Fibroblast of lung (primary cell): ENCODE measurements at places on chromosomes 2 and 18. TPM values are rescaled to one million over a fixed set of nuclear protein-coding genes. Genes with fewer than 3 reads are reported as not detected.
A peak's percentile ranks its signal among the peaks of the same experiment; 100 is the strongest.

GRCh38 chr2:188132385-188132784 is 159.3 kb upstream of the GULP1 start:
- no peak for DNase-seq

GRCh38 chr2:201852878-201853415 is 46.6 kb downstream of the CDK15 start:
- DNase-seq = peak; percentile 31

DNA sequence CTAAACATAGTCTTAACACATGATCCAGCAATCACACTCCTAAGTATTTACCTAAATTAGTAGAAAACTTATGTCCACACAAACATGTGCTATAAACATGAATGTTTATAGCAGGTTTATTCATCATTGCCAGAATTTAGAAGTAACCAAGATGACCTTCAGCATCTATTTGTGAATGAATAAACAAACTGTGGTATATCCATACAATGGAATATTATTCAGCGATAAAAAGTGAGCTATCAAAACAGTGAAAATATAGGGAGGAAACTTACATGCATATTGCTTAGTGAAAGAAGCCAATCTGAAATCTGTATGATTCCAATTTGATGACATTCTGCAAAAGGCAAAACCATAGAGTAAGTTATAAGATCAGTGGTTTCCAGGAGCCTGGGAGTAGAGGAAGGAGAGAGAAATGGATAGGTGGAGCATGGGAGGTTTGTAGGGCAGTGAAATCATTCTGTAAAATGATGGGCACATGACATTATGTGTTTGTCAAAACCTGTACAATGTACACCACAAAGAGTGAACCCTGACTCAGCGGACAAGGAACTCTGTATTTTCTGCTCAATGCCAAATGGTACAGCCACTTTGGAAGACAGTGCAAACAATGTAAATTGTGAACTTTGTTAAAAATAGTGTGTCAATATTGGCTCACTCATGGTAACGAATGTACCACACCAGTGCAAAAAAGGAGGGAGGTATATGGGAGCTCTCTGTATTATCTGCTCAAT is 61.9 kb upstream of the IGFBP2 start:
- no peak for DNase-seq

DNA sequence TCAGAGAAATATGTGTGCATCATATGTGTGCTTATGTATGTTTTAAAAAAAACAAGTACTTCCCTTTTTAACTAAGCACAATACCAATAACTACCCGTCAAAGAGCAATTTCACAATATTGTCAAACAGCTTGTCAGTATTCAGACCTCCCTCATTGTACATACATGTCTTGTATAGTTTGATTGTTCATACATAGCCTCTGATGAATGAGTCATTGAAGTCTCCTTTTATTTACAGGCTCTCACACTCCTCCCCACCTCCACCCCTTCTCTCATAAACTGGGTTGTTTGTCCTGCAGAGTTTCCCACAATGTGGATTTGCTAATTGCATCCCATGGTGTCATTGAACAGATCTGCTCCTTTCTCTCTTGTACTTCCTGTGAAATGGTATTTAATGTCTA is 132.8 kb upstream of the L3MBTL4 start:
- no peak for DNase-seq

GRCh38 chr18:12921178-12921577 is 26.6 kb upstream of the SEH1L start:
- no peak for DNase-seq

DNA sequence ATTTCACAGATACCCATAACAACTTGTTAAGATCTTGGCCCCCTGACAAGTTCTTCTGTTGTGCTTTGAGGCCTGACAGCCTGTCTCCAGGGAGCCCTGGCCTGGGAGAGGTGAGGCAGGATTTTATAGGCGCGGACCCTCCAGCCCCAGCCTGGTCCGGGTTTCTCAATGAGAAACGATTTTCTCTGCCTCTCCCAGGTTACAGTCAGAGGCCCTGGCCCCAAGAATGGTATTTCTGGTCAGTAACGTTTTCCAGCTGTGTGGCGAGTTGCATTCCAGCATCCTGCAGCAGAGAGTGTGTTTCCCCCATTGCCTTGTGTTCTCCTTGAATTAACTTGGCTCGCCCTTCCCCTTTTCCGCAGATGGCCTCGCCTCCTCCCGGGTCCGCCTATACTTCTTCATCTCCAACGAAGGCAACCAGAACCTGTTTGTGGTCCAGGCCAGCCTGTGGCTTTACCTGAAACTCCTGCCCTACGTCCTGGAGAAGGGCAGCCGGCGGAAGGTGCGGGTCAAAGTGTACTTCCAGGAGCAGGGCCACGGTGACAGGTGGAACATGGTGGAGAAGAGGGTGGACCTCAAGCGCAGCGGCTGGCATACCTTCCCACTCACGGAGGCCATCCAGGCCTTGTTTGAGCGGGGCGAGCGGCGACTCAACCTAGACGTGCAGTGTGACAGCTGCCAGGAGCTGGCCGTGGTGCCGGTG is 3.0 kb downstream of the INHBB start:
- no peak for DNase-seq

- no peak for DNase-seq
These were observed 24.7 kb downstream of the ASB18 start for GRCh38 chr2:236239276-236240065.

- DNase-seq = no peak
These were observed 13.2 kb downstream of the HEATR5B start for GRCh38 chr2:37070931-37071330.

DNA sequence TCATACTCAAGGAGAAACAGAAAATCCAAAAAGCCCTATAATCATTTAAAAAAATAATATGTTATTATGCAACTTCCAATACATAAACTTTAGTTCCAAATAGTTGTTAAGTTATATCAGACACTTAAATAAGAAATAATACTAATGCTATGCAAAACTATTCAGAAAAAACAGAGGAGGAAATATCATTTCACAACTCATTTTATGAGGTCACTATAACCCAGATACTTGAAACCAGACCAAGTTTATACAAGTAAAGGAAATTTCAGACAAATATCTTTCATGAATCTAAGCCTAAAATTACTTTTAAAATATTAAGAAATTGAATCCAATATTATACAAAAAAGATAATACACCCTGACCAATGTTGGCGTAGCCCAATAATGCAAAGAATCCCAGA is 260.8 kb downstream of the CD226 start:
- DNase-seq = no peak

GRCh38 chr18:63970809-63971205 is 926 bp downstream of the SERPINB8 start:
- peak; percentile 42 for DNase-seq

- DNase-seq = peak; percentile 24
These were observed 14.7 kb upstream of the EML6 start for GRCh38 chr2:54708584-54709335.

DNA sequence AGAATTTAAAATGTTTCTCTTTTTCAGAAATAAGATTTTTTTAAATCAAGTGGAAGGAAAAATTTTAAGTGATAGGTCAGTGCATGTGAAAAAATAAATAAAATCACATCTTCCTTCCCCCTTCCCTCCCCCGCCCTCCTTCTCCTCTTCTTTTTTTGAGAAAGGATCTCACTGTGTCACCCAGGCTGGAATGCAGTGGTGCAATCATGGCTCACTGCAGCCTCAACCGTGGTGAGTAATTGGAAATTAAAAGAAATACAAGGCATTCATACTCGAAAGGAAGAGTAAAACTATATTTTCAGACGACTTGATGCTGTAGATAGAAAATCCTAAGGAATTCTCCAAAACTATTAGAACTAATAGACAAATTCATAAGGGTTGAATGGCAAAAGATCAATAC is 16.9 kb upstream of the CRACDL start:
- no peak for DNase-seq

GRCh38 chr2:9174771-9175437 is 31.7 kb upstream of the ASAP2 start:
- peak; percentile 95 for DNase-seq

- DNase-seq = no peak
These were observed 89.1 kb downstream of the SCN2A start for GRCh38 chr2:165328272-165328671.

DNA sequence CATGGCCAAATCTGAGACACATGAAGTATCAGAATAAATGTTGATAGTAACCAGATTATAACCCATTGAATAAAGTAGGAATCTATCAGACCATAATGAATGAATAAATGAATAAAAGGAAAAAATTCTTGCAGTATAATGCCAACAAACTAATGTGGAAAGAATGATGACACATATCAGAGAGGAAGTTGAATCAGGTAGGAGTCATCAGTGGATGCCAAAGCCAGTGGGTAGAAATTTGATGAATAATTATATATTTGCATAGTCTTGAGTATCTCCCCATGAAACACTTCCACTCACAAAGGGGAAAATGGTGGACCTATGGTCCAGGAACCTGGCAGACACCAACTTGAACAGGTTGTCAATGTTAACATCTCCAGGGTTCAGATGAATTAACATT is 68.6 kb downstream of the GALNT3 start:
- peak; percentile 26 for DNase-seq

DNA sequence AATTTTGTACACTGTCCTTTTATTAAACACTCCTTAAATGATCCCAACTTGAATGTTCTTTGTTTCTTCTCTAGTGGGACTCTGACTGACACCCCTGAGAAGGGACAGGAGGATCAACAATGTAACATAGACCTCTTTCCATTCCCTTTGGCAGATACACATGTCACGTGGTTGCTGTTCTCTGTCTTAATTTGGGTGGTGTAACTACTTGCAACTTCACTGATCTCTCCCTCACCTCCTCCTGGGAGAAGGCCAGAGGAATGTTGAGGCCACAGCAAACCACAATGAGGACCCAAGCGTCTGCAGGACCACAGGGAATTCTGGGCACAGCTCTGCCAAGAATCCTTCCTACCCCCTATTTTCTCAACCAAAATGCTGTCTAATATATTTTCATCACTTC is 205.6 kb downstream of the RTP5 start:
- peak; percentile 95 for DNase-seq

DNA sequence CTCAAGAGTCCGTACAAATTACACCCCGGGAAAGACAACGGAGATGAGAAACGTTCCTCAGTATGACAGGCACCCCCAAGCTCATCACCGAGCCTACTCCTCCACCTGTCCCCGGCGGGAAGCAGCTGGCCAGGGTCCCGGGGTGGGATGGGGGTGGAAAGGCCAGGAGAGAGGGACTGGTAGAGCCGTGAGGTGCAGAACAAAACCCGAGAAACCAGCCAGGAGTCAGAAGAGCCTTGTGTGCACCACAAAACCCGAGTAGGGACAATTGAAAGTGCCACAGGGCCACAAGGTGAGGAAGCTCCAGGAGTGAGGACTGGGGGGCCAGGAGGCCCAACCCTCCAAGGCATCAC is 75.5 kb upstream of the SALL3 start:
- DNase-seq = no peak

DNA sequence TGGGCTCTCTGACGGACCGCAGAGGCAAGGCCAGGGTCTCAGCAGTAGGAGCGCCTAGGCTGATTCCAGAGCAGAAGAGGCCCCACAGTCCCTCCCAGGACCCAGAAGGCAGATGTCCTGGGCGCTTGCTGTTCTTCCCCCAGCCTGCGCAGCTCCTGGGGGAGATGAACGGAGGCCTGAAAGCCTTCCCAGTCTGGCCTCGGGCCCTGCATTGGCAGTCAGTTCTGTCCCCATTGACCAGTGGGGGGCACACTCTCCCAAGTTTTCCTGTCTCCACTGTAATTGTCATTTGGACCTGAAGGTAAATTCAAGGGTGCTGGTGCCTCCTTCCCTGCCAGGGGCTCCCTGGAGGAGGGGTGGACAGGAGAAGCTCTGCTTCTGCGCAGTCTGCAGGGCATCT is 345.7 kb downstream of the CYP26B1 start:
- DNase-seq = peak; percentile 42

GRCh38 chr2:157336137-157337010 is 10.8 kb upstream of the ERMN start:
- peak; percentile 22 for DNase-seq

- DNase-seq = peak; percentile 25
These were observed 1.1 kb downstream of the RPL37A start for GRCh38 chr2:216499641-216500218.

- DNase-seq = no peak
These were observed 28.8 kb downstream of the TANC1 start for GRCh38 chr2:158997037-158997790.

- no peak for DNase-seq
These were observed 1785.3 kb upstream of the CELF4 start for GRCh38 chr18:39350945-39351344.

DNA sequence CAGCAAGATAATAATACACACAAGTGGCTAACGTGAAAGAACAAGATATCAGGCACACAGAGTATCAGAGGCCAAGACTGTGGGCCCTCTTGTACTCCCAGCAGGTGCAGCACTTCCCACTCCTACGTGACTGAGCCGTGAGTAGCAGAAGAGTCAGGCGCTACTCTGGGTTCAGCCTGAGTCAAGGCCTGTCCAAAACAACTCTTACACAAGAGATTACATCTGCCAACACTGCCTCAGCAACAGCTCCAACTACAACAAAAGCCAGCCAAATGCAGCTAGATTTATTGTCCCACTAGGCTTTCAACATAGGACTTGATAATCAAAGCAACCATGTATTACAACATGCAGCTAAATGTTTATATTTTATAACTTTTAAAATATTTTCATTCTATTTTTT is 56.2 kb downstream of the ITSN2 start:
- DNase-seq = peak; percentile 78

- no peak for DNase-seq
These were observed 12.8 kb downstream of the TSN start for GRCh38 chr2:121768143-121768755.

GRCh38 chr2:96526101-96526591 is 10.4 kb upstream of the ARID5A start:
- DNase-seq = no peak

- DNase-seq = peak; percentile 29
These were observed 145.1 kb upstream of the CDH19 start for GRCh38 chr18:66749030-66749429.

- peak; percentile 39 for DNase-seq
These were observed 334.5 kb downstream of the PTPRM start for GRCh38 chr18:7901657-7902056.

GRCh38 chr2:221655300-221655699 is 83.2 kb upstream of the EPHA4 start:
- DNase-seq = no peak

GRCh38 chr2:195342061-195342460 is 315.0 kb upstream of the SLC39A10 start:
- peak; percentile 35 for DNase-seq

The DNAH7 gene
- total RNA-seq = 0.77 and 0.99 TPM in 2 replicates

The ANKAR gene
- total RNA-seq = 10.5 and 11.7 TPM in 2 replicates

The TWIST2 gene
- 36.0 and 118 TPM in 2 replicates for total RNA-seq

The FANCL gene
- 19.7 and 20.8 TPM in 2 replicates for total RNA-seq

The MROH2A gene
- not detected in 2 replicates for total RNA-seq

The SERPINB11 gene
- total RNA-seq = not detected in 2 replicates

The STARD7 gene
- 71.7 and 121 TPM in 2 replicates for total RNA-seq

The RFX8 gene
- total RNA-seq = 2.6 and 12.4 TPM in 2 replicates

The HOXD9 gene
- total RNA-seq = not detected in 2 replicates

The CRYBA2 gene
- total RNA-seq = not detected in 2 replicates

The VWC2L gene
- not detected in 2 replicates for total RNA-seq

The DSC3 gene
- total RNA-seq = under 0.01 and 0.17 TPM in 2 replicates

The REEP1 gene
- not detected in 2 replicates for total RNA-seq

The KCNJ3 gene
- not detected in 2 replicates for total RNA-seq

The NEB gene
- 0.17 and 0.26 TPM in 2 replicates for total RNA-seq

The TSGA10 gene
- 5.3 and 5.9 TPM in 2 replicates for total RNA-seq
